Stimulated activated CD8-positive, alpha-beta memory T cell treated with anti-CD3 and anti-CD28 coated beads, Interleukin-4, amount 100 ng/mL, for 24 hours (primary cell): ENCODE measurements at places on chromosomes 4 and X.
A peak's percentile ranks its signal among the peaks of the same experiment; 100 is the strongest.

GRCh38 chrX:107848591-107848990 lies 22.9 kb downstream of the MID2 start:
- no peak for DNase-seq

GRCh38 chr4:124177647-124178425 lies 534.7 kb downstream of the ANKRD50 start:
- DNase-seq: no peak

GRCh38 chrX:153380691-153381090 lies 20.5 kb downstream of the PNMA6E start:
- DNase-seq: no peak

GRCh38 chrX:68533656-68534055 lies 34.8 kb downstream of the YIPF6 start:
- DNase-seq: no peak

- no peak for DNase-seq
Observed at GRCh38 chr4:109128589-109128988, 173.9 kb downstream of the COL25A1 start.

GRCh38 chrX:153744210-153745066 lies 19.6 kb upstream of the PLXNB3 start:
- no peak for DNase-seq

DNA sequence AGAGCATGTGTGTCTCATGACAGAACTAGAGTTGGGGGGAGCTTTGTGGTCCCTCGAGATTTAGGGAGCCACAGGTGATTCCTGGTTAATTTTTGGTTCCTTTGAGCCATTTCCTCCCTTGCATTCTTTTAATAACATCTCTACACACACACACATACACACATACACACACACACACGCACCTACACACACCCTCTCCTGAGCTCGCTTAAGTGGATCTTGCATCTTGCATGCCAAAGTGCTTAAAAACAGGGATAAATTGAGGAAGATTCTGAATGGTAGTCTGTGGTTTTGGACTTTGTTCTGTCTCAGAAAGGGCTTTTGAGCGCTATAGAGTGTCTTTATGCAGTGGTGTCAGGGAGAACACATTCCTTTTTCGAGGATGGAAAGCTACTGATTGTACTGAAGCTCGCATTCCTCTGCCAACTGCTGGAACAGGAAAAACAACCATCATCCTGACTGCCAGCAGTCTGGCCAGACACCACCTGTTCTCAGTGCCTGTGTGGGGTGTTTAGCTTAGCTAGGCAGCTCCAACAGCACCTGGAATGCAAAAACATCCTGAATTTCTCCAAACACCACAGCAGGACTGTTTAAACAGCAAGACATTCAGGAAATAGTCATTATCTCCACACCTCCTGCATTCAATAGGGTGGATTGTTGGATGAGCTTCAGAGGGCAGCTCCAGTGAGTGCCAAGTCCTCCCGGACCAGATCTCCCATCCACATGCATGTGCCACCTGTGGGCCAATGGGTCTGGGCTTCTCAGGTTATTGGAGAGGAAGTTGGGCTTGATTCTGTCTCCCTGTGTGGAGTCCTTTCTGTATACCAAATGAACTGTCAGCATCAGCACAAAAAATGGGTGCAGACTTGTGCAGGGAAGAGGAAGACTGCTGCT lies 21.9 kb upstream of the IGFBP7 start:
- DNase-seq: no peak

DNA sequence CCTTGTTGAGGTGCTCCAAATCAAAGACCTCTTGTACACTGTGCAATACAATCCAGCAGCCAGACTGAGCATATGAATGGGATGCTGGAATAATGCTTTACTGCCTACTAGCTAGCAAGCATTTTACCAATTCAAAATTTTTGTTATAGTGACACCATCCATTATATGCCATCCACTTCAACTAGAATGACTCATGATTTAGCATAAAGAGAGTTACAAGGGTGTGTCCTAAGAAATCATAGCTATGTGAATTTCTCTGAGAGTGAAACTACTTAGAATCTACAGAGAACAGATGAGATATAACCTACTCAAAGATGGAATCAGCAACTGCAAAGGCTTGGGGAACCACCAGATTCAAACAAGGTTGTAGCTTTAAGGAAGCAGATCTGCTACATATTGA lies 221.9 kb downstream of the LHFPL1 start:
- DNase-seq: no peak

- no peak for DNase-seq
Observed at GRCh38 chr4:1487761-1488160, 81.5 kb upstream of the NKX1-1 start.

- no peak for DNase-seq
Observed at GRCh38 chr4:73070074-73070390, 516 bp upstream of the COX18 start.

GRCh38 chr4:52915730-52916300 lies 53.7 kb downstream of the RASL11B start:
- DNase-seq: no peak

- no peak for DNase-seq
Observed at GRCh38 chr4:702618-703048, 3.0 kb upstream of the PCGF3 start.

DNA sequence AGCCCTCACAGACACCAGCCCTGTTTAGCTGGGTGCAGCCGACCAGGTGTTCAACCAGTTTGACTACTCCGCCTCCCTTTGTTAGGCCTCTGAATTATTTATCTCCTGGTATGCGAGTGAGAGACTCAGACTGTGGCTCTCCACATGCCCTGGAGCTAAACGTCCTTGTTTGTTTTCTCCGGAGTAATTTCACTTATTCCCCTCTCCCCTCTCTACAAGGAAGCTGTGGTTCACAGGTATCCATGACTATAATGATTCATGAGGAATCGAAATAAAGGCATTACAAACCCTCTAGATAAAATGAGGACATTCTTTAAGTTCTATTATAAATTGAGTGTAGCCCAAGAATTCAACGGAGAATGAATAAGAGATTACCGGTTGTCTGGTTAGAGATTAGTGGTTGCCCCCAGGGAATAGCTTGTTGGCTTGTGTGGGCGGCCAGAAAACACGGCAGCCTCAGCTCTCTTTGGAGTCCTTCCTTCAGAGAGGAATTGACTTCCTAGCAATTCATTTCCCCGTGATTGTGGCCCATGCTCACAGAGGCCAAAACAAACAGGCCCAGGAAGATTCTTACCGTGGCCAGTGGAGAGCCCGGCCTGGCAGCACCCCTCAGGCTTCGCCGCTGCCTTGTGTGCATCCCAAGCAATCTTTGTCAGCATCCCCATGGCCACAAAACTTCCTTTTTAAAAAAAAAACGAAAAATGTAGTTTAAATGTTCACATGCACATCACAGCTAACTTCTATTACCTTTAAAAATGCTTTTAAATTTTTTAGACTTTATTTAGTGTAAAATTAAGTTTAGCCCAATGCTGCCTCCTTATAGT lies 60.2 kb upstream of the CBR4 start:
- DNase-seq: no peak

DNA sequence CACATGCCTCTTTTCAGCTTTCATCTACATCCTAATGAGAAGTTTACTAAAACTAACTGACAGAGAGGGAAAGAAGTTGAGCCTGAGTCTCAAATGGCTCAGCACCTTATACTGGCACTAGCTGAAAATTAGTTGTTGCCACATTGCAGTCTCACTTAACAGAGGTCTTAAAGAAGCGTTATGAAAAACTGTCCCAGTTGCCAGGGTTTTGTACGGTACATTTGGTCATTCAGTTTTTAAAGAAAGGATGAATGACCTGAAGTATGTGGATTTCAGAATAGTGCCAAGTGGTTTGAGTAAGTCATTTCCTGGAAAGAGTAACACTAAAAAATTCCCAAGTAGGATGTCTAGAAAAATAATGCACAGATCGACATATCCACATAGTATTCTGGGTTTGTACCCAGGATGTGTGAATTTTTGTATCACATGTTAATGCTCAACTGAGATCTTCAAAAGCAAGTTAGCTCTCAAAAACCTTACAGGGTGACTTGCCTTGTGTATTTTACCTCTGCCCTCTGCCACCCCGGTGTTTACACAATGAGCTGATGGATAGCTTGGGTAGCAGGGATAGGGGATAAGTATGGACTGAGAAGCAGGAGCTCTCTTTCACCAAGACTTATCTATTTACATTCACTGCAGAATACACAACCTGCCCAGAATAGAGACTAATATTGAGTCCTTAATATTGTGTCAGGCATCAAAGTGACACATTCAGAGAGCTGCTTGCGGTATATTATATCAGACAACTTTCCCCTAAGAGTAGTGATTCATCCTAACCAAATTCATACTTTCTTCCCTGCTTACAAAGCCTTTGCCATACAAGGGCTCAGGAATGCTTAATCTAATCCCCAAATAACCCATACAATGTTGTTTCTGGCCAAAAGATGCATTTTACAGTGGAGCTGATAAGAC lies 1075.7 kb upstream of the PABPC4L start:
- no peak for DNase-seq

GRCh38 chr4:31375936-31376335 lies 655.8 kb downstream of the PCDH7 start:
- no peak for DNase-seq

- no peak for DNase-seq
Observed at GRCh38 chr4:160143574-160143973, 1040.7 kb downstream of the RAPGEF2 start.

DNA sequence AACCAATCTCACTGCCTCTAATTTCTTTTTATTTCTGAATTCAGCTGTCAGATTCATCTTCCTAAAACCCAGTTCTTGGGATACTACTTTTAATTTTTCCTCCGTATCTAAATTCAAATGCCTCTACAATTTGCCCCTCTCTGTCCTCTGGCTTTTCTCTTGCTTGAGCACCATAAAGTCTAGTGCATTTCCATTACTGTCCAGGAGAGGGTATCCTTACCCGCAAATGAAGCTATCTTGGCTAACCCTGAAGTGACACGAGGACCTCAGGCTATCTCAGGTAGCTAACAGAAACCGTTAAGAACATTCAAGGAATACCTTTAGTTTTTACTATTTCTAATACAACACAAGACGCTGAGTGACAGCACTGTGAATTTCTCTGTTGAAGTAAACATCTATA lies 49.4 kb upstream of the PRR32 start:
- no peak for DNase-seq

DNA sequence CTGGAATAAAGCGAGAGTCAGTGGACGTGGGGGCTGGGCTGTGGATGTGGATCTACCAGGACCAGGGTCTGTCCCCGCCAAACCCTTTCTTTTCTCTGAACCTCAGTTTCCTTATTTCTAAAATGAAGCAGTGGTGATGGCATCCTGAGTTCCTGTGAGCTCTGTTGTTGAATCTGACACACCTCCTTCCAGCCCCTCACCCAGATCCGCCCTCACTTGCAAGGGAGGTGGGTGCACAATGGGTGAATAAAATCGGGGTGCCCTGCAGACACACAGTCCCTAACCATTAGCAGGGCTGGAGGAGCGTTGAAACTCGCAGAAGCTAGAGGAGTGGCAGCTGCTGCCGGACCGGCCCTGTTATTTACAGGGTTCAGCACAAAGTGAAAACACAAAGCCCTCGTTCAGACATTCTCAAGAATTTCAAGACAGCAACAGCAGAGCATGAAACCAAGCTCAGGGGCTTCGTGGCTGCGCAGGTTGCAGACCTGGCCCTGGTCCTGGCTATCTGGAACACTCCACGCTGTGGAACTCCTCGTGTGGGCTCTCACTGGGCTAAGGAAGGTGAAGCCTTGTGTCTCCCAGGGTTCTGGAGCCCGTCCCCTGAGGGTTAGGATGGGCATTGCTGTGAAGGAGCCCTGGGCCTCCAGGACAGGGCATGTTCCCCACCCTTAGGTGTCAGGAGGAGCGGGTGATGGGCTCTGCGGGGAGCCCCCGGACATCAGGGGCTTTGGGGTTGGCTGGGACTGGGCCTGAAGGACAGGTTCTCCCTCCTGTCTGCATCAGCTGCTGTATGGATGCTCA lies 42.9 kb downstream of the PSAPL1 start:
- no peak for DNase-seq

GRCh38 chrX:14032406-14032805 lies 2.7 kb upstream of the GEMIN8 start:
- DNase-seq: peak; percentile 30

GRCh38 chrX:7109049-7109531 lies 38.4 kb upstream of the STS start:
- no peak for DNase-seq

GRCh38 chr4:107654694-107655093 lies 65.3 kb downstream of the PAPSS1 start:
- DNase-seq: no peak

DNA sequence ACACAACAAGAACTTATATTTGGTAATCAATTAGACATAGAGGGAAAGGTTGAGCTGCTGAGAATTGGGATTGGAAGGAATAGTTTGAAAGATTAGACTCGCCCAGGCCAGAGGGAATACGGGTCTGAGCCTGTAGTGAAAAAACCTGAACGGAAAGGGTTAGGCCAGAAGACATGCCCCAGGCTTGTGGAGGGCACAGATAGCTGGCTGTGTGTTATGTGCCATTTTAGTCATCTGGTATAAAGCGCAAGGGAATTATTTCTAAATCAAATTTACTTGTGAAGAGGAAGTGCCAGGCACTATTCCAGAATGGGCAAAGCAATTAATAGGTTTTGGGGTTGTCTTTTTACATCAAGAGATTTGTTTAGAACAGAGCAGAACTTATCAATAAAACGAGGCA lies 187.5 kb upstream of the ANKRD50 start:
- DNase-seq: no peak

DNA sequence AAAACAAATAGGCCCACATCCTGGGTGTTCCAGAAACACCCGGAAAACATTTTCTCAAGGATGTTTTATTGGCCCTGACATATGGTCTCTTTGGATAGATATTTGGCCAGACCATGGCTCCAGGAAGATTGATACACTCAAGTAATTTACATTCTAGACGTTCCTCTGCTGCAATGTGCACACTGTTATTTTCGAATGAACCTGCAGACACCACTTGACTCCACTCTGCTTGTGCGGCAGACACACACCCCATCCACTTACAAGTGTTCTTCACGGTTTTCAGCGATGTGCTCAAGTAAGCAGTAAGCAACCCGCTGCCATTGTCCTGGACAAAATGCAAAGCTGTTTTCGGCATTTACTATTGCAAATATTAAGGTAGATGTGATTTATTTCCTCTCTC lies 12.0 kb upstream of the GPM6A start:
- no peak for DNase-seq

DNA sequence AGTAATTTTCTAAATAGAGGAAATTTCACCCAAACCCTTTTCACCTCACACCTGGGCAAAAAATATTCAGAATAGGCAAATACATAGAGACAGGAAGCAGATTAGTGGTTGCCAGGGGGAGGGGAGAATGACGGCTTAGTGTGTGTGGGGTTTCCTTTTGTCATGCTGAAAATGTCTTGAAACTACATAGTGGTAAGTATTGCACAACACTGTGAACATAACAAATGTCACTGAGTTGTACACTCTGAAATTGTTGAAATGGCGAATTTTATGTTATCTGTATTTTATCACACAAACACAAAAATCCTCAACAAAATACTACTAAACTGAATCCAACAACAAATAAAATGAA lies 60.7 kb upstream of the PLAC1 start:
- DNase-seq: no peak

GRCh38 chr4:183729069-183729406 lies 69.9 kb downstream of the TRAPPC11 start:
- no peak for DNase-seq

GRCh38 chr4:152024881-152025280 lies 264.1 kb upstream of the GATB start:
- no peak for DNase-seq

- DNase-seq: peak; percentile 59
Observed at GRCh38 chr4:74228691-74229640, 71.0 kb downstream of the MTHFD2L start.
